ENCODE measurements at places on chromosomes 4 and X.

GRCh38 chr4:105179539-105180401 lies 33.1 kb downstream of the TET2 start:
- no peaks in the 10 kb centered on the region for H3K36me3 ChIP-seq
- H3K27me3 ChIP-seq: no peaks in the 10 kb centered on the region
- H3K27ac ChIP-seq: no peak overlapping the region
- no peak overlapping the region for H3K4me3 ChIP-seq

DNA sequence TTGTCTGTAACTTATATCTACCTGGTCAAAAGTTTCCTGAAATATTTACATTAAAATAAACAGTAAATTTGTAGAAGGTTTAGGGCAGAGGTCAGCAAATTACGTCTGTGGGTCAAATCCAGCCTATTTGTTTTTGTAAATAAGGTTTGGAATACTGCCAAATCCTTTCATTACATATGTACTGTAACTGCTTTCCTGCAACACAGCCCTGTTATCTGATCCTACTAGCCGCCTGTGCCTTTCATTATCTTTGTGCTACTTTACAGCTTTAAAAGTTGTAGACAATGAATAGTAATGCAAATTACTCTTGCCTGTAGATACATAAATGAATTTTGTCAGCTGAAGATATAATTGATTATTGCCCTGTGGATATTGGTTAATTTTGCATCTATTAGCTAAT lies 369.6 kb upstream of the SLC7A11 start:
- no peaks in the 10 kb centered on the region for H3K36me3 ChIP-seq
- no peak overlapping the region for H3K4me3 ChIP-seq
- H3K27ac ChIP-seq: no peak overlapping the region
- no peaks in the 10 kb centered on the region for H3K27me3 ChIP-seq
- no peaks in the 10 kb centered on the region for H3K4me1 ChIP-seq

DNA sequence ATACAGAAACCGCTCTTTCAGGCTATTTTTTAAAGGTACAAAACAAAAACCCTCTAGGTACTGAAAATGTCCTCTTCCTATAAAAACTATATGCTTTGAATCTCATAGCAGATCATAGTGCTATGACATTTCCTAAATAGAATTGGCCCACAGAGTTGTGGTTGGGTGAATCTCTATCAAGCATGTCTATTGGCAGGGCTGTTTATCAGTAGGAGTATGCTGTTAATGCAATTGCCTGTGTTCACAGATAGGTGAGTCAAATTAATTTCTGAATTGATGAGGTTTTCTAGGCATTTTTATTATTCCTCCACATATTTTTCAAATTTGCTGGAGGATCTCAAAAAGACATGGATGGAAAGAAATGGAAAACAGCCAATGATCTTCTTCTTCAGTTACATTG lies 73.9 kb downstream of the QRFPR start:
- H3K27ac ChIP-seq: no peak overlapping the region
- H3K4me1 ChIP-seq: no peaks in the 10 kb centered on the region
- no peaks in the 10 kb centered on the region for H3K36me3 ChIP-seq
- no peaks in the 10 kb centered on the region for H3K27me3 ChIP-seq
- no peak for DNase-seq

GRCh38 chr4:7048642-7049041 lies 5.5 kb downstream of the TADA2B start:
- H3K4me1 ChIP-seq: peaks cover 72% of the 10 kb centered on the region
- no peaks in the 10 kb centered on the region for H3K27me3 ChIP-seq
- no peak for DNase-seq
- no peak overlapping the region for H3K4me3 ChIP-seq
- no peaks in the 10 kb centered on the region for H3K36me3 ChIP-seq
- H3K27ac ChIP-seq: no peak overlapping the region

- H3K27ac ChIP-seq: no peak overlapping the region
- H3K4me1 ChIP-seq: no peaks in the 10 kb centered on the region
- no peak overlapping the region for H3K4me3 ChIP-seq
- H3K36me3 ChIP-seq: no peaks in the 10 kb centered on the region
Measured at GRCh38 chr4:123068081-123068480, 145.7 kb upstream of the NUDT6 start.

- H3K4me3 ChIP-seq: no peak overlapping the region
- no peak for DNase-seq
- no peaks in the 10 kb centered on the region for H3K4me1 ChIP-seq
- H3K27ac ChIP-seq: no peak overlapping the region
- no peaks in the 10 kb centered on the region for H3K36me3 ChIP-seq
Measured at GRCh38 chr4:37516057-37516775, 170.0 kb downstream of the RELL1 start.

DNA sequence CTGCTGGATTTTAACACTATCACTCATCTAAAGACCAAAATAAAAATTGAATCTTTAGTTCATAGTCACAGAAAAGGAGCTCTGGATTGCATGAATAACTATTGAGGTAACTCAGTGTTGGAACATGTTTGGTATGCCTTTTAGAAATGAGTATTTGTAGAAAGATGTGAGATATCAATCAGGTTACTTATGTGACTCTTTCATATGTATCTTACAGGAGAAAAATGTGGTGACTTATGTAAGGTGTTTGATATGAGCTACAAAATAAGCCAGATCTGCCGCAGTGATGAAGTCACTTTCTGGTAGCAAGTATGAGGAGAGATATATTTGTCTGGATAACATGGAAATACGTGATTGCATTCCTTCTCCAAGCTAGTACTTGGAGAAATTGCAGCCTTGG lies 1653.3 kb upstream of the PCDH7 start:
- no peaks in the 10 kb centered on the region for H3K27me3 ChIP-seq
- no peak overlapping the region for H3K4me3 ChIP-seq
- H3K4me1 ChIP-seq: no peaks in the 10 kb centered on the region

DNA sequence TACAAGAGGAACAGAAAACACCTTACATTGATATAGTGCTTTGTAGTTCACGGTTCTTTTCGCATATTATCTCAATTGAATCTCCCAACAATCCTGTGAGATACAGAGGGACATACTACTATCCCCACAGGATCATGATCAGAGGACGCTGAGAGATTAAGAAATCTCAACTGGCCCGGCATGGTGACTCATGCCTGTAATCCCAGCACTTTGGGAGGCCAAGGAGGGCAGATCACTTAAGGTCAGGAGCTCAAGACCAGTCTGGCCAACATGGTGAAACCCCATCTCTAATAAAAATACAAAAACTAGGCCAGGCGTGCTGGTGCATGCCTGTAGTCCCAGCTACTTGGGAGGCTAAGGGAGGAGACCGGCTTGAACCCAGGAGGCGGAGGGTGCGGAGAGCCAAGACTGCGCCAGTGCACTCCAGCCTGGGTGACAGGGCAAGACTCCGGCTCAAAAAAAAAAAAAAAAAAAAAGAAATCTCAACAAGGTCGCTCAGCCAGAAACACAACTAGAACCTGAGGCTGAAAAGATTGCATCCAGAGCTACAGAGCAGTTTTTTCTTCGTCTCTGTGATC lies 7.4 kb downstream of the APOO start:
- H3K4me1 ChIP-seq: peaks cover 37% of the 10 kb centered on the region
- H3K27me3 ChIP-seq: no peaks in the 10 kb centered on the region
- no peaks in the 10 kb centered on the region for H3K36me3 ChIP-seq
- DNase-seq: no peak

DNA sequence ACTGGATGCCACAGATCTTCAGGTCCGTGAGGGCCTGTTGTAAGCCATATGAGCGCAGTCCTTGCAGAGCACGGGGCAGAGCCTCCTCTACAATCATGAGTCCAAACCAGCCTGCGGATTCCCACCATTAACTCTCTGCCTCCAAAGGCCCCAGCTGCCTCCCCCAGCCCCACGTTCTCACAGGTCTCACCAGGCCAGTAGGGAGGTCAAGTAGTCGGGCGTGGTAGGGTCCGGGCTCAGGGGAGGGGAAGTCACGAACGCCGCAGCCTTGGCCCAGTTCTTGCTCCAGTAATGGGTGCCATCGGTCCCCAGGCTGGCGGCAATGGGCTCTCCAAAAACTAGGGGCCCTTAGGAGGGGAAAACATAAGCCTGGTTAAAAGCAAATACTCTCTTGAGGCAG lies 53.6 kb downstream of the CRMP1 start:
- no peak overlapping the region for H3K27ac ChIP-seq
- H3K4me3 ChIP-seq: no peak overlapping the region
- no peaks in the 10 kb centered on the region for H3K36me3 ChIP-seq
- H3K27me3 ChIP-seq: no peaks in the 10 kb centered on the region
- H3K4me1 ChIP-seq: no peaks in the 10 kb centered on the region

- no peaks in the 10 kb centered on the region for H3K4me1 ChIP-seq
- no peak overlapping the region for H3K4me3 ChIP-seq
- H3K36me3 ChIP-seq: no peaks in the 10 kb centered on the region
- no peak overlapping the region for H3K27ac ChIP-seq
- no peak for DNase-seq
Measured at GRCh38 chr4:176874721-176875445, 82.2 kb upstream of the VEGFC start.

Data from adrenal gland (tissue), 19 donors.